Activated naive CD4-positive, alpha-beta T cell treated with anti-CD3 and anti-CD28 coated beads, Interleukin-2, amount 50 U/mL, for 72 hours (primary cell): ENCODE measurements at places on chromosomes 5 and 9. TPM values are rescaled to one million over a fixed set of nuclear protein-coding genes. Genes with fewer than 3 reads are reported as not detected.

DNA sequence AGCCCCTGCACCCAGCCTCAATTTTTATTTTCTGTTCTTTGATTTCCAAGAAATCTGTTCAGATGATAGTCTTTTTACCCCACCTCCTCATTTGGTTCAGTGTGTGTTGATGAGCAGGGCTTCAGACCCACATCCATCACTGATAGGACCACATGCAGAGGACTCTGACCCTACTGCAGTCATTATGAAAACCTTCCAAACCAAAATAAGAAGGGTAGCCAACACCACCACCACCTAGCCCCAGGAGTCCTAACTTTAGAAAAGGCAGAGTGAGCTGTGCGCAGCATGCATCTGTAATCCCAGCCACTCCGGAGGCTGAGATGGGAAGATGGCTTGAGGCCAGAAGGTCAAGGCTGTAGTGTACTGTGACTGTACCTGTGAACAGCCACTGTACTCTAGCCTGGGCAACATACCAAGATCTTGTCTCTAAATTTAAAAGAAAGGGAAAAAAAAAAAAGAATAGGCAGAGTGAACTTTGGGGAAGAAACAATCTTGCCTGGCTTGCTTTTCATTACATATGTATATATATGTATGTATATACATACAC lies 13.0 kb downstream of the CDKN2AIPNL start:
- DNase-seq, result no peak

GRCh38 chr5:109571785-109572184 lies 117.9 kb upstream of the MAN2A1 start:
- DNase-seq, result no peak

Gene FAXDC2
- not detected for total RNA-seq

Gene DAB2IP
- total RNA-seq, result 0.06 TPM

DNA sequence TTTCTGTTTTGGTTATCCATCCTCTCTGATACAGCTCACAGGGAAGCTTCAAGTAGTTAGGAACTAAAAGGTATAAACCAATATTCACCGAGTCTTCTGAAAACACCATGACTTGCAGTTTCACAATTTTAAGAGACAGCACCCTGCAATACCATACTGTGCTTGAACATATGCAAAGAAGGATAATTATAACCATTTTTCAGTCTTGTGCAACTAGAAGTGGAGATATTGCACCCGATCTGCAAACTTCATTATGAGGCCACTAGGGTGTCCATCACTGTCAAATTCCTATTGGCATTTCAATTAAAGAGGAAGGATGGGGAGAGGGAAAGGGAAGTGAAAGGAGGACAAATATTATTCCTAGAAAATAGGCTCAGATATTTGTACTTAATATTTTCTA lies 32.4 kb upstream of the CEP120 start:
- no peak for DNase-seq

GRCh38 chr5:138926688-138927448 lies 51.7 kb upstream of the LRRTM2 start:
- no peak for DNase-seq

- DNase-seq, result no peak
Observed at GRCh38 chr5:26232706-26233105, 805.7 kb downstream of the CDH9 start.

- DNase-seq, result no peak
Observed at GRCh38 chr9:122897969-122898368, 7.2 kb downstream of the RC3H2 start.

Gene EGFLAM
- total RNA-seq, result not detected
